ENCODE measurements at places on chromosomes 6 and 20. TPM values are rescaled to one million over a fixed set of nuclear protein-coding genes. Genes with fewer than 3 reads are reported as not detected.

Gene SMPDL3A
- polyA plus RNA-seq = 115 TPM

Gene MEI4
- not detected for polyA plus RNA-seq

Gene RBBP9
- 8.0 TPM for polyA plus RNA-seq

Gene SLC17A3
- 0.43 TPM for polyA plus RNA-seq

Gene IL22RA2
- not detected for polyA plus RNA-seq

Gene GABRR1
- polyA plus RNA-seq = 0.60 TPM

Gene ARFGEF3
- polyA plus RNA-seq = 1.1 TPM

Gene GGTLC1
- polyA plus RNA-seq = not detected

Gene NRSN1
- polyA plus RNA-seq = not detected

Gene HEBP2
- 79.0 TPM for polyA plus RNA-seq

Gene FRS3
- 8.4 TPM for polyA plus RNA-seq

Gene IYD
- 8.8 TPM for polyA plus RNA-seq

Gene SEMG1
- polyA plus RNA-seq = not detected

Gene CAP2
- 13.5 TPM for polyA plus RNA-seq

Gene CBLN4
- polyA plus RNA-seq = 1.6 TPM

Gene LRRC73
- polyA plus RNA-seq = 0.07 TPM

Gene ECT2L
- polyA plus RNA-seq = not detected

Gene RSPH9
- 2.8 TPM for polyA plus RNA-seq

Gene SLC2A10
- polyA plus RNA-seq = 23.4 TPM

Gene EYA4
- 0.33 TPM for polyA plus RNA-seq

Gene FKBP1C
- polyA plus RNA-seq = 0.30 TPM

Gene RAB44
- not detected for polyA plus RNA-seq

Measured in hepatocyte (in vitro differentiated cells).